NCI-H187 (cell line): ENCODE measurements at places on chromosomes 1 and 21.

- DNase-seq = no peak
Measured at GRCh38 chr1:222794656-222795474, 20.0 kb upstream of the DISP1 start.

GRCh38 chr1:48920851-48921250, 144.2 kb upstream of the BEND5 start:
- DNase-seq = no peak

- DNase-seq = no peak
Measured at GRCh38 chr1:1332774-1333480, 1.8 kb downstream of the TAS1R3 start.

- DNase-seq = no peak
Measured at GRCh38 chr1:163066168-163066567, 3.0 kb upstream of the RGS4 start.

DNA sequence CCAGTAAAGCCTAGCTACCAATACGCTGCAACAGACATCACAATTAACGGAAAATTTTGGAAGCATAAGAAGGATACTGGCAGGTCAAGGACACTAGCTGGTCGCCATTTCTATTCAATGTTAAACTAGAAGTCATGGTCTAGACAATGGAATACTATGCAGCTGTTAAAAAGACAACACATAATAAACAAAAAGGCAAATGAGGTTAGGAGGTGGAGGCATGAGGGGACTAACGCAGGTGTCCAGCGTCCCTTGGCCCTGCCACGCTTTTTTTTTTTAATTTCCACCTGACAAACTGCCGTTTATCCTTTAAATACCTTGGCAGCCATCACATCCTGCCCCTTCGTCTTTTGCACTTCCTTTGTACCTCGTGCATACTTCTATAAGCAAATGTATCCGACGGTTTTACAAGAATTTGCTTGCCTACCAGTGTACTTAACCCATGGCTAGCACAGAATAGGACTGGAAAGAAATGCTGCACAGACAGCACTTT, 698 bp upstream of the SLC22A15 start:
- DNase-seq = no peak

DNA sequence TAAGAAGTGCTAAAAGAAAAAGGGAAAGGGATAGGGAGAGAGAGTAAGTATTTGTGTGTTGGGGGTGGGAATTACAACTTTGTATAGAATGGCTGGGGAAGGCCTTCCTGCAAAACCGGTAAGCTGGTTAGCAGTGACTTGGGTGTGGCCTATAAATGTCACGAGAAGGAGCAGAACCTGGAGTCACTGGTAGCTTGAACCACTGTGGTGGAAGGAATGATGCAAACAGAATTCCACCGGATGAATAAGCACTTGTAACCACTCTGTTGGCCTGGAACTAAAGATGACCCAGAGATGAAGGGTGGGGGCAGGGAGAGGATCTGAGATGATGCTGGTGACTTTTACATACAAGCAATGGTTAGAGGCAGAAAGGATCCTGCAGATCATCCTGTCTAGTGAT, 8.9 kb downstream of the XKR8 start:
- DNase-seq = no peak

- DNase-seq = no peak
Measured at GRCh38 chr1:49199564-49199963, 422.9 kb upstream of the BEND5 start.

DNA sequence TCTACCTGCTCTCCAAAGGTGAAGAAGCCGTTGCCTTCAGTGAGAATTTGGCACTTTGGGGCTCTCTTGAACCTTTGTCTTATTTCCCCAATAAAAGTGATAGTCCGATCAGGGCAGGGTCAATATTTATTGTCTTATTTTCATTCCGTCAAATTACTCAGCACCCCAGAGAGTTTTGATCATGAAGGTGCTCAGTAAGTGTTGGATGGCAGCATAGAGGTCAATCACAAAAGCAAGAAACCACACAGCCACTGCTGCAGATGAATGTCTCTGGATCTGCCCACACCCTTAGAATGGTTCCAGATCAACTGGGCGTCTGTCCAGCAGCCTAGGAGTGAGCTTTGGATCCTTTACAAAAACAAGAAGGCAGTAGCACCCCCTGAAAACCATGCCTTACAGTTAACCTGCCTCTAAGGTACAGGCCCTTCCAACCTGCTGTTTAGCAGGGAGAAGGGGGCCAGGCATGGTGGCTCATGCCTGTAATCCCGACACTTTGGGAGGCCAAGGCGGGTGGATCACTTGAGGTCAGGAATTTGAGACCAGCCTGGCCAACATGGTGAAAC, 97.3 kb downstream of the PSMG1 start:
- no peak for DNase-seq

GRCh38 chr1:63828322-63829044, 54.7 kb downstream of the ROR1 start:
- DNase-seq = no peak

- no peak for DNase-seq
Measured at GRCh38 chr1:22556391-22557104, 6.7 kb upstream of the EPHA8 start.

DNA sequence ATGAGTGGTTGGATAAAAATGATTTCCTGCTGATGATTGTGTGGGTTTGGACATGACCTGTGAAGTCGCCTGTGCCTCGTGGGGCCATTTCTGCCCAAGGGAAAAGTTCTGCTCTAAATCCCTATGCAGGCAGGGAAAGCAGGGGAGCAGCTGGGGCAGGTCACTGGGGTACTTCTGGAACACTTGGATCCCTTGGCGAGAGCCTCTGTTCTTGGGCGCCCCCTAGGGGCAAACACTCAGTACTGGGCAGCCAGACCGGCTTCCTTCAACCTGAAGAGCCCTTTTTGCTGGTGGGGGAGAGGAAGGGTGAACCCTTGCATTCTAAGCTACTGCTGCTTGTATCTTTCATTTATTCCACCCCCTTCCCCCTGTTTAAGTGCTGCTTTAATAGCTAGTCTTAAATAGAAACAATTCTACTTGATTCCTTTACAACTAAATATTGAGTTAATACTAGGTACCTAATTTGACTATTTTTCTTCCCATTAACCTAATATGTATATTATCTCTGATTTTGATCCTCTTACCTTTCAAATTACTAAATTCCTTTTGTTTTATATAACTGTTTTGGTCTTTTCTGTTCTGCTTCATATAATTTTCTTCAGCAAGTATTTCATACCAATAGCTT, 5.1 kb upstream of the CLEC20A start:
- peak; percentile 84 for DNase-seq

GRCh38 chr1:20359451-20360330, 69.0 kb downstream of the VWA5B1 start:
- no peak for DNase-seq

DNA sequence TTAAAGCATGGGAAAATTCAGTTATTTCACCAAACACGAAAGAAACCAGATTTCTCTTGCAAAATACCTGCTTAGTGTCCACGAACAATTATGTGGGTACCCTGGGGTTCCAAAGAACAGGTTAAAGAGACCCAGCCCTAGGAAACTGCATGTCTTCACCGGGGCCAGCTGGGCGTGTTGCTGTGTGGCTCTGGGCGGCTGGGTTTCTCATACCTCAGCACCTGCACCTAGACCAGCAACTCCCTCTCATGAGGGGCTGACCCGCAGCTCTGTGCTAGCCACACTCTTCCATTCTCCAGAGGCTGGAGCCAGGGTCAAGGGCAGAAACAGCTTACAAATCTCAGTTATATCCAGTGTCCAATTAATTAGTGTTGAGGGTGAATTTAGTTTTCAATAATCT, 40.3 kb downstream of the ACP6 start:
- no peak for DNase-seq

GRCh38 chr1:234707641-234708040, 97.7 kb upstream of the IRF2BP2 start:
- DNase-seq = no peak

DNA sequence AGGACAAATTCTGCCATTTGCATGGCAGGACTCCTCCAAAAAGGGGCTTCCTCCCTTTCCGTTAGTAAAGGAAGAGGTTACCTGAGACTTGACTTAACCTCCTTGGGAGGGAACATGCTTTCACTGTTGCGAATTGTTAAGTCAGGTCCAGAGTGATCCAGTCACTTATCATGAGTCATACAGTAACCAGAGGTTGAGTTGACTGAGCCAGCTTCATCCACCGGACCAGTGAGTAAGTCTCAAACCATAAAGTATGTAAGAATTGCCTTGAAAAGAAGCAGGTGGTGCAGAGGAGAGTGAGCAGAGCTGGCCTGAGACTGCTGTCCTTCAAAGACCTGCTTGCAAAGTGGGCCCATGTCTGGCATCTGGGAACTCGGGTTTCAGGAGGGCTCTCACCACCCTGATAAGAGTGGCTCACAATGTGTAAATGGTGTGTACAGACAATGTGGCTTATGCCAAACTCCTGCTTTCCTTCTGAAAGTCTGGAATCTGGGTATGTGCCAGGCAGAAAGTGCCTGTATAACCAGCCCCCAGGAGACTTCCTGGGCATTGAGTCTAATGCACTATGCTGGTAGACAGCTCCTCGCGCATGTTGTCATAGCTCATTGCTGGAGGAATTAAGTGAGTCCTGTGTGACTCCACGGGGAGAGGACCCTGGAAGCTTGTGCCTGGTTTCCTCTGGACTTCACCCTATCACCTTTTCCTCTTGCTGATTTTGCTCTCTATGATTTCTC, 84.3 kb upstream of the KLHDC7A start:
- no peak for DNase-seq

DNA sequence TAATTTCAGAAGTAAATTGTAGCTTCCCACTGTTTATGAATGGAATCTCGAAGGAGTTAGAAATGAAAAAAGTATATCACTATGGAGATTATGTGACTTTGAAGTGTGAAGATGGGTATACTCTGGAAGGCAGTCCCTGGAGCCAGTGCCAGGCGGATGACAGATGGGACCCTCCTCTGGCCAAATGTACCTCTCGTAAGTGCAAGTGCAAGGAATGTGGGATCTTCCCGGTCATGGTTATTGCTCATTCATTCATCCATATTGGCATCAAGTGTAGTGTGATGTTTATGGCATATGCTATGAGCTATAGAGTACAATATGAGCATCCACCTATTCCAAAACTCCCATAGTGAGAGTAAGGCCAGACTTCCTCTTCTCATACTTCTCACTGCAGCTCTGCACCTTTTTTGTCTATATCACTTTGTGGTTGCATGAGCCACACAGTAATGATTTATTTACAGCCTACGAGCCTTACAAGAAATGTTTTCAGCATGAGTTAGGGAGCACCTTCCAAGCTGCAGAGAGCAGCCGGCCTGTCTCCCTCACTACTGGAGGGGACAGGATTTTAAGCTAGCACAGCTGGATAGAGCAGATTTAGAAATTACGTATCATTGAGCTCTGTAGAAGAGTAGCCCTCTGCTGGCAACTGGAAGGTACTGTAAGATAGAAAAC, 24.9 kb upstream of the CR1L start:
- DNase-seq = no peak

DNA sequence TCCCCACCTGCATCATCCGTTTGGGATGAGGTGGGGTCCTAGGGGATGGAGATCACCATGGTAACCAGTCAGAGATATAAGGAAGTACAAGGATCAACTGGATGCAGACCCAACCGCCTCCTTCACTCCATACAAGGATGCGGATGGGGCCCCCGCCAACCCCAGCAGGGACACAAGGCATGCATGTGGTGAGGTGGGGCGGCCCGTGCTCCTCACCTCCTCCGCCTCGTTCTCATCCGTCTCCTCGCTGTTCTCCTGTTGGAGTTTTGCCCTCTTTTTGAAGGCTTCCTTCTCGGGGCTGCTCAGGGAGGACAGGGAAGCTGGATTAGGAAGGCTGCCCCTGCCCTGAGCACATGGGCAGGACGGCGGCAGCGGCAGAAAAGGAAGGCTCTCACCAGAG, 23.8 kb downstream of the KIF21B start:
- DNase-seq = no peak

GRCh38 chr1:30523055-30524020, 200.0 kb downstream of the MATN1 start:
- DNase-seq = no peak

DNA sequence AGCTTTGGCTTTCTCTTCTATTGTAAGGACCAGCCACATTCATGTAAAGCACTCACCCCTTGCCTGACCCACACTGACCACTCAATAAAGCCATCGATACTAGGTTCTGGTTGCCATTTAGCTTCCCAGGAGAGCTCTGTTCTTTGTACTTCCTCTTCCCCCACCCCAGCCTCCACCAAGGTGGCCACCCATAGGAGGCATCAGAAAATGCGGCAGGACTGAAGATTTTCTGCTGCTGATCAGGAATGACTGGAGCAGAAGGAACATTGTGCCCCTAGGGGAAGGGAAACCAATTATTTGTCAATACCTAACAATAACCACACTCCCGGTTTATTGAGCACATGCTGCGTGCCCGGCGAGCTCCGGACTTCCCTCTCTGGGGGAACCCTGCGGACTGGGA, 5.2 kb upstream of the SMIM12 start:
- no peak for DNase-seq

- no peak for DNase-seq
Measured at GRCh38 chr1:189904509-189904908, 573.2 kb downstream of the BRINP3 start.

- no peak for DNase-seq
Measured at GRCh38 chr1:195789321-195789720, 818.9 kb downstream of the KCNT2 start.

- peak; percentile 27 for DNase-seq
Measured at GRCh38 chr1:181504399-181504842, 21.1 kb downstream of the CACNA1E start.

- DNase-seq = no peak
Measured at GRCh38 chr1:45929257-45929687, 125.9 kb downstream of the MAST2 start.

GRCh38 chr1:152410599-152410998, 3.5 kb downstream of the CRNN start:
- no peak for DNase-seq

DNA sequence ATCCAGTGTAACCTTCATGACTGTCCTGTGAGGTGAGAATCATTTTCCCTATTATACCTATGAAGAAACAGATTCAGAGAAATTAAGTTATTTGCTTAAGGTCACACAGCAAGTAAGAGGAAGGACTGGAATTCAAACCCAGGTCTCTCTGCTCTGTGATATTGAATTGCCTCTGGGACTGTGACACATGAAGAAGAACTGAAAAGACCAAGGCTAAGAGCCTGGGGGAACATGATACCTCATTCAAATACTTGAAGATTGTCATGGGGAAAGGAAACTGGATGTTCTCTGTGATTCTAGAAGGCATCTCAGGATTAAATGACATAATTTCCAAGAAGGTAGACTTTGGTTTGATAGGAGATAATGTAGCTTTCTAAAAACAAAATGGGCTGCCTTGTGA, 3.6 kb downstream of the WDTC1 start:
- no peak for DNase-seq
